Hippocampal formation (tissue), 2 donors: ENCODE measurements at places on chromosomes 3 and 15.

DNA sequence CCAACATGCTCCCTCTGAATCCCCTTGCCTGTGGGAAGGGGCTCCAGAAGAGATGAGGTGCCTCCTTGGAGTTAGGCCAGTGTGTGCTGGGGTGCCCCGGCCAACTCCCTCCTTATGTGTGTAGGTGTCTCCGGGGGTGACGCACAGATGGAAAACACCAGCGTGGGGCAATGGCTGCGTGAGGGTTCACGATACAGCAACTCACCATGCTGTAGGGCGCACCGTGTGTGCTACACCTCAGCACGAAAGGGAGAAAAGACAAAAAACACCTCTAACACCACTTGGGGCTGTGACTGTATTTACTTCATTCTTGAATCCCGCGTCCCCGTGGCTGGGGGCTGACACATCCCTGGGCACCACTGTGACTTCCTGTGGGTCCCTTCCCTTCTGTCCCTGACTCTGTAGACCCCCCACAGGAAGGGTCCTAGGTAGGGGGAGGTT, 1.6 kb upstream of the CALML4 start:
- DNase-seq, result no peak

- DNase-seq, result no peak
Observed at GRCh38 chr3:119279584-119280243, 14.5 kb upstream of the ARHGAP31 start.

- no peak for DNase-seq
Observed at GRCh38 chr15:81968691-81969090, 77.1 kb downstream of the MEX3B start.

DNA sequence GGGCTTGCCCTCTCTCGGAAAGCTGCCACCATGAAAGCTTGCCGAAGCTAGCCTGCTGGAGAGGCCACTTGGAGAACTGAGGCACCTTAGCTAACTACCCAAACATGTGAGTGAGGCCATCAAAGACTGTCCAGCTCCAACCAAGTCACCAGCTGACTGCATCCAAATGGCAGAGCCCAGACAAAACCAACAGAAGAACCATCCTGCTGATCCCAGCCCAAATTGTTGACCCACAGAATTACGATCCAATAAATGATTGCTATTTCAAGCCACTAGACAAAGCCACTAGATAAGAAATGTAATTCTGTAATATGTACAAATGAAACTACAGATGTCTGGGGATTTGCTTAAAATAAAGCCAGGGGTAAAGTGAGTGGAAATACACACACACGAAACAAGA, 109.8 kb upstream of the TRPM1 start:
- DNase-seq, result no peak

- DNase-seq, result no peak
Observed at GRCh38 chr15:76939715-76940114, 8.2 kb downstream of the RCN2 start.

DNA sequence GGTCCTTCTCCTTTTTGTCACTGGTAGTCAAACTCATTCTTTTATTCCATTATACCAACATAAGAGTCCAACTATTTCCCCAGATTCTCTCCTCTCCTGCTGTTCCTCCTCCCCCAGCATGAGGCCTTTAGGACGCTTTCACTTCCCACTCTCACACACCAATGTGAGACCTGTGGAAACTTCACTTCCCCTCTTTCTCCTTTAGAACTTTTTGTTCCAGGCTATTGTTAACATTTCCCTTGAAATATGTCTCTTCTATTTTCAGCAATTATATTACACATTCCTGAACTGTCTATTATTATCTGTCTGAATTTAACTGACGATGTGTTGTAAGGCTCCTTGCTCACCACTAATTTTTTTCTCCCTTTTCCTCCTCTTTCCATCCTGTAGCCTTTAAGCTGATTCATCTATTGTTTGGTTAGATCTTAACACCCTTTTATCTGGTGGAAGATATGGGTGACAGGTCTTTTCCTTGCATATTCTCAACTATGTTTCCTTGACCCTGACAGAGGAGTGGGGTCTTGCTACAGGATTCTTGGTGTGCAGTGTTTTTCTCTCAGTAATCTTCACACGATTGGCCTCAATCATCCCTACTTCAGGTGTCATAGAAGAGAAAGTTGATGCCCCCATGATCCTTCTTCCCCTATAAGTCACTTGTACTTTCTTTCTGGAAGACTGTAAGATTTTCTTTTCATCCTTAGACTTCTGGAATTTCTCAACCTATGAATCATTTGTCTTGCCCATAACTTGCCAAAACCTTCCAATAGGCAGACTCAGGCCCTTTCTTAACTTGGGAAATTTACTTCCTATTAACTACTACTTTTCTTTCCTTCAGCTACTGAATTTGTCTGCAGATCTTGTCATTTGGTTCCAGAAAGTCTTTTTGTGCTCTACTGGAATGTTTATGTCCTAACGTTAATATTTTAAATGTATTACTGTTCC, 5.9 kb downstream of the CYP19A1 start:
- DNase-seq, result no peak

DNA sequence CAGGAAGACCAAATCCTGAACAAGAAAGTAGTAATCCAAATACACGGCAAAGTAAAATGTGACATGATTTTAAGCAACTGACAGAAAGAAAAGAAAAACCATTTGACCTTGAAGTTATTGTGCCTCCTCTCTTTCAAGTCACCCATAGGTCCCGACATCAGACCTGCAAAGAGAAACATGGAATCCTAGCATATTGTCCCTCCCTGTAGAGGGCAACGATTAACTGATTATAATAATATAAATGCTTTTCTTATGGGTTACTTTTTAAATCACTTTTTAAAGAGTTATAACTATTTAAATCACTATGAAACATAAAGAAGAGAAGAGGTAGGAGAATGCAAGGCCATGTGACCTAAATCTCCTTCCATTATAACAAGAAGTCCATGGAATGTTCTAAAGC, 143.2 kb upstream of the LIPC start:
- no peak for DNase-seq

GRCh38 chr3:179446501-179446900, 4.8 kb downstream of the GNB4 start:
- DNase-seq, result no peak

GRCh38 chr3:175288621-175289020, 429.5 kb downstream of the NAALADL2 start:
- DNase-seq, result no peak
